Activated T-helper 2 cell treated with anti-CD3 and anti-CD28 coated beads, Interferon-gamma antibody, Interleukin-2, Interleukin-4, amounts not matched to agents 10 μg/mL and 5 μg/mL and 100 μg/mL, durations not matched to agents 14 hours and 24 hours and 36 hours (primary cell): ENCODE measurements at places on chromosomes 16 and 17. TPM values are rescaled to one million over a fixed set of nuclear protein-coding genes. Genes with fewer than 3 reads are reported as not detected.

DNA sequence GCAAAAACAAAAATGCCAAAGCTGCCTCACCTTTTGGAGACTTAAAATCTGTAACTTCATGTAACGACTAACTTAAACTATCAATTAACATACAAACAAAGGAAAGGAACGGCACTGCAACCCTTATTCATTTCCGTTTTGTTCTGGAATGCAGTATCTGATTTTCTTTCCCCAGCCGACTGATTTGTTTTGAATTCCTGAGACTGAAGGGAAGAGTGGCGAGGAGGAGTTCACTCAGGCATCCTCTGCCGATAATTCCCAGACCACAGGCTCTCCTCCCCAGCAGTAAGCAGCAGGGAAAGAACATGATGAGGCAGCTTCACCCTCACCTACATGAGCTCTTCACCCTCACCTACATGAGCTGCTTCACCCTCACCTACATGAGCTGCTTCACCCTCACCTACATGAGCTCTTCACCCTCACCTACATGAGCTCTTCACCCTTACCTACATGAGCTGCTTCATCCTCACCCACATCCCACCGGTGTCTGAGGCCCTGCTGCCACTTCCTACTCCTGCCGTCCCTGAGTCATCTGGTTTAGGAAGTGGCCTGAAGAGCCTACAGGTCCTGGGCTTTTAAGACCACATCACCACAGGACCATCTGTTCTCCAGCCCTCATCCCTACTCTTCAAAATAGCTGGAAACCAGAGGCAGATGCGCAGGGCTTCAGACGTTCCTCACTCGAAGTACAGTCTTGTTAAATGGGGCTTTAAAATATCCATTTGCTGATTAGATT, 168.0 kb upstream of the RPH3AL start:
- no peak for DNase-seq

DNA sequence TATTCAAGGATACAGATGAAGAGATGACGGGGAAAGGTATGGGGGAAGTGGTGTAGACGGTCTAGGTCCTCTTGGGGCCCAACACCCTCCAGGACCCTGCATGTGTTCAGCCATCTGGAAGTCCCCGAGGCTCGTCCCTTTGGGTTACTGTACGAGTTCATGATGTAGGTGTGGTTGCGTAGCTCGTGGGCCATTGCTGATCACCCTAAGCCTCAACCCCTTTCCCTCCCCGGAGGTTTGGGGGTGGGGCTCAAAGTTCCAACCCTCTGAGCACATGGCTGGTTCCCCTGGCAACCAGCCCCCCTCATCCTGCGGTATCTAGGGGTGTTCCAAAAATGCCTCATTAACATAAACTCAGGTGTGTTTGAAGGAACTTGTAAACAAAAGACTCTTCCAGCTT, 98.8 kb upstream of the METRNL start:
- no peak for DNase-seq

GRCh38 chr17:10631048-10631700, 25.9 kb downstream of the MYH3 start:
- DNase-seq = no peak

DNA sequence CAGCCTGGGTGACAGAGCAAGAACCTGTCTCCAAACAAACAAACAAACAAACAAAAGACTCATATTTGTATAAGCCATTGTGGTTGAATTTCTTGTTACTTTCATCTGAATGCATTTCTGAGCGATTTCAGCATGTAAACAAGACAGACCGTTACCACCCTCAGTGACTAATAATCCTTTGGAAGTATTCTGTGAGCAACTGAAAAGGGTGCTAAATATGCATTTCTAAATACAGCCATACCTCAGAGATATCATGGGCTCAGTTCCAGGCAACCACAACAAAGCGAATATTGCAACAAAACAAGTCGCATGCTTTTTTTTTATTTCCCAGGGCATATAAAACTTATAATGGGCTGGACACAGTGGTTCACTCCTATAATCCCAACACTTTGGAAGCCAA, 109.0 kb downstream of the USP31 start:
- DNase-seq = no peak

The ACAP1 gene
- 361 and 382 TPM in 2 replicates for total RNA-seq

The CFAP20 gene
- total RNA-seq = 51.6 and 51.7 TPM in 2 replicates

The BRCA1 gene
- total RNA-seq = 66.4 and 68.3 TPM in 2 replicates

The RHBDL1 gene
- 1.3 and 1.4 TPM in 2 replicates for total RNA-seq
